Stimulated activated CD4-positive, alpha-beta T cell treated with anti-CD3 and anti-CD28 coated beads, TNF-alpha, amount 100 ng/mL, for 1 hour (primary cell): ENCODE measurements at places on chromosomes 5 and 9.

DNA sequence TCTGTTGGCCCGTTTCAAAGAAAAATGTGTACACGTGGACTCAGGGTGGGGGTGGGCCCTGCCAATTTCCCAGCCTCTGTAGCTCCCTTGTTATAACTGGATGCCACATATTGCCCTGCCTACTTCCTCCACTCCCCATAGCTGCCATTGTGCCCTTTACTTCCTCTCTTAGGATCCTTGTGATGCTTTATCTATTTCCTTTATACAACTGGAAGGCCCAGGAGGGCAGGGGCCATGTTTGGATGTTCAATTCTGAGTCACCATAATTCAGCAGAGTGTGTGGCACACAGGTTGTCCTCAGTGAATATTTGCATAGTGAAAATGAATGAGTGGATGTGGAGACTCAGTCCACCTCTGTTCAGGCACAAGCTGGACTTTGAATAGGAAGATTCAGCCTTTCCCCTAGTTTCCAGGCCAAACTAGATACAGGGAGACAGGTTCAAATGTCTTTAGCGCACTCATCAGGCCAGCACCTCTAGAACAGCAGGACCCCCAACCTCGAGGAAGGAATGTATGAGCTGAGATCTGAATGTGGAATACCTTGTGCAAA lies 10.6 kb upstream of the FEM1C start:
- no peak for DNase-seq

DNA sequence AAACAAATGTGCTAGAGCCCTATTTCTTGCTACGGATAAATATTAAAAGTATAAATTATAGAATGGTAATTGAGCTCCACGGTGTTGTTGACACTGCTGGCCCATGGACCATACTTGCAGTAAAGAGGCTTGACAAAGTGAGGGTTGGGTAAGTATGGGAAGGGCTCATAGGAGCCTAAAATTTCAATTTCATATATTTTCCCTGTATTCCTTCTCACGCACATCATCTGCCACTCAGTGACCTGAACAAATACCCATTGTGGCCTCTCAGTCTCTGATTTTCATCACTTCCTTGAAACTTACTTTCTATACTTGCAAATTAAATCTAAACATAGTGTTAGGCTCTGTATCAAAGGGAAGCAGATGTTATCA lies 116.5 kb downstream of the PIK3R1 start:
- no peak for DNase-seq

- no peak for DNase-seq
Measured at GRCh38 chr5:78659114-78659513, 10.5 kb upstream of the LHFPL2 start.

GRCh38 chr5:172110260-172110815 lies 77.7 kb downstream of the STK10 start:
- DNase-seq = no peak

GRCh38 chr5:123206618-123207017 lies 117.6 kb downstream of the PRDM6 start:
- DNase-seq = no peak

- no peak for DNase-seq
Measured at GRCh38 chr5:116409591-116410296, 164.9 kb downstream of the SEMA6A start.

DNA sequence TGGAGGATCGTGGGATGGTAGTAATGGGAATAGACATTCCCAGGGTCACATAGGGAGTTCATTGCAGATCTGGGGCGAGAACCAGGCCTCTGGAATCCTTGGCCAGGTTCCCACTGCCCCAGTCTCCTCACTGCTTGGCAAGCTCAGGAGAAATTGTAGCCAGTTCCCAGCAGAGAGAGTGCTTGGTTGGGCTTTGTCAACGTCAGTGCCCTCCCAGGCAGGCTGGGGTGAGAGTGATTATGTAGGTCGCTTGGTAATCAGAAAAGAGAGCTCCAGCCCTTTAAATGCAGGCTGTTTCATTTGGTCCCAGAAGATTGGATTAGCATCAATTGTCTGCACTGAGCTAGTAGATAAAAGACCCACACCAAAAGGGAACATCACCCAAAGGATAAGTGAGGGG lies 51.8 kb upstream of the GALNT10 start:
- DNase-seq = no peak

- no peak for DNase-seq
Measured at GRCh38 chr9:113580954-113581311, 117.4 kb downstream of the RGS3 start.

- no peak for DNase-seq
Measured at GRCh38 chr9:109381011-109381729, 60.3 kb upstream of the EPB41L4B start.

DNA sequence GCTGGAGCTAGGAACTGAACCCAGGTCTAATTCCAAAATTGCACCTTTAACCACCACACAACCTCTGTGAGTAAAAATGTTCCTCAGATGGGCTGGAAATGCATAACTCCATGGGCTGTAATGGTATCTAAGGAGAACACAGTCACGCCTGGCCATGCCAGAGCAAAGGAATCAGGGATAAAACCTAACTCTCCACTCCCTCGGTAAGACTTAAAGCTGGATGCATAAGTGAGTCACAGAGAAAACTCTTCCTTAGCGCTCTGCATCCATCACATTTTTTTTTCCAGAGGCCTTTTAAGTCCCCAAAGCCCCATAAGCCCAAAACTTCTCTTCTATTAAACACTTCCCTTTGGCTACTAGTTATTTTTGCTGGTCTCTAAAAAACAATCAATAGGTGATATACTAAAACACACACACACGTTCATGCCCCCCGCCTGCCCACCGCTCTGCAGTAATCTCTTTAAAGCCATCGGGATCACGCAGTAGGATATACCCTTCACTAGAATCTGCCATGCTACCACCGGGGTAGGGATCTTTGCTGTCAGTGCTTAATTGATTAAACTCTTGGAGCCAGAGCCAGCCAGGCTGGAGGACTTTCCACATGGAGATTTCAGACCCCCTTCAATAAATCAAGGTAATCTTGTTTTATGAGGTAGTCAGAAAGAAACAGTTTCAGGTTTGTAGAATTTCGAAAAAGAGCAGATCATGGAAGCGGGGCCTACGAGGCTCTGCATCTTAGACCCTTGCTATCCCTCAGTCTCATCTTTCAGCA lies 212.9 kb downstream of the MAPKAP1 start:
- DNase-seq = no peak

GRCh38 chr5:152511531-152512132 lies 106.6 kb upstream of the NMUR2 start:
- no peak for DNase-seq

- no peak for DNase-seq
Measured at GRCh38 chr9:8468045-8468637, 668.6 kb upstream of the DMAC1 start.

DNA sequence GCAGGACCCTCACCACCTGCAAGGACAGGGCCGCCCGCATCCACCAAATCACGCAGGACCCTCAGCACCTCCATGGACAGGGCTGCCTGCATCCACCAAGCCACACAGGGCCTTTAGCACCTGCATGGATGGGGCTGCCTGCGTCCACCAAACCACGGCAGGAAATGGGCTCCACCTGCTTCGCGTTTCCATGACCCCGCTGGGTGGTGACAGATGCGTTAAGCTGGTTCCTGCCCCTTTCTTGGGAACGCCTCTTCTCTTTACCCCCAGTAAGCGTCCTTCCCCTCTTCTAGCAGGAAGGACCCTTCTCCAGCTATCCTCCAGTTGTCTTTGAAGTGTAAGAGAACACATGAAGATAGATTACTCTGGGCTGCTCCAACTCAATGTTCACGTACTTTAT lies 13.5 kb downstream of the FBP1 start:
- no peak for DNase-seq

DNA sequence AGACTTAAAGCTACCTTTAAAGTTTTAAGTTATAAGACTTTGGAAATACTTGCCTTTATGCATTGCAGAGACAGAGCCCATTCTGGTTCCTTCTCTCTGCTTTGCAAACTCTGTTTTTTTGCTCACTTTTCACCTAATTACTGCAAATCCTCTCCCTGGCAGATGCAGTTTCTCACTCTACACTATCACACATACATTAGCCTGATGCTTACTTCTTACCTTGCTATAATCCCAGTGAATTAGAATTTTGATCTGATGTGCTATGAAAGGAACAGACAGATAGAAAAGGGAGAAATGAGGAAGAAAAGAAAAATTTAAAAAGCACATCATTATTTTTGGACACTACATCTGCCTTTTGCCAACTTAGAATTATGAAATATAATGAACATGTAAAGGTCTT lies 489.5 kb upstream of the EDIL3 start:
- DNase-seq = no peak

- no peak for DNase-seq
Measured at GRCh38 chr5:92455011-92455410, 1071.9 kb upstream of the ARRDC3 start.

DNA sequence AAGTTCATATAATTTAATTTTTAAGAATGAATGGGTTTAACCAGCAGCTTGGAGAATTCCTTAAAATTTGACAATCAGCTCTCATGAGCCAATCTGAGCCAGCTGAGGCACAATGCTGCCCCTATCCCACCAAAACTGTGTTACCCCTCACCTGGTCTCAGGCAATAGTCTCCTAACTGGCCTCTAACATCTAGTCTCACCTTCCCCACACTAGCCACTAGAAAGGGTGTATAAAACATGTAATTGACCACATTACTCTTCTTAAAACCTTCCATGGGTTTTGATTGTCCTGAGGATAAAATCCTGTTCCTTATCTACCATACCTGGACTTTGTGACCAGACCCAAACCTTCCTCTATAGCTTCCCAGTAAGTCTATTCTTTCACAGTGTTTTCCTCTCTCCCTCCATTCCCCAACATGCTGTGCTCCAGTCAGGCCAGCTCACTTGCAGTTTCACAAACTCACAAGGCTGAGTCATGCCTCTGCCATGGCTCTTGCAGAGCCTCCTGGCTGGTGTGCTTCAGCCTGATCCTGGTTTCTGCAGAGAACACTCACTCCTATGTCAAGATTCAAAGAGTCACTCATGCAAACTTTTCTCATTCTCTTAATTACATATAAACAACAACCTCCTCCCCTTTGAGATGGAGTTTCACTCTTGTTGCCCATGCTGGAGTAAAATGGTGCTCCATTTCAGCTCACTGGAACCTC lies 16.0 kb upstream of the ZCCHC7 start:
- DNase-seq = no peak

DNA sequence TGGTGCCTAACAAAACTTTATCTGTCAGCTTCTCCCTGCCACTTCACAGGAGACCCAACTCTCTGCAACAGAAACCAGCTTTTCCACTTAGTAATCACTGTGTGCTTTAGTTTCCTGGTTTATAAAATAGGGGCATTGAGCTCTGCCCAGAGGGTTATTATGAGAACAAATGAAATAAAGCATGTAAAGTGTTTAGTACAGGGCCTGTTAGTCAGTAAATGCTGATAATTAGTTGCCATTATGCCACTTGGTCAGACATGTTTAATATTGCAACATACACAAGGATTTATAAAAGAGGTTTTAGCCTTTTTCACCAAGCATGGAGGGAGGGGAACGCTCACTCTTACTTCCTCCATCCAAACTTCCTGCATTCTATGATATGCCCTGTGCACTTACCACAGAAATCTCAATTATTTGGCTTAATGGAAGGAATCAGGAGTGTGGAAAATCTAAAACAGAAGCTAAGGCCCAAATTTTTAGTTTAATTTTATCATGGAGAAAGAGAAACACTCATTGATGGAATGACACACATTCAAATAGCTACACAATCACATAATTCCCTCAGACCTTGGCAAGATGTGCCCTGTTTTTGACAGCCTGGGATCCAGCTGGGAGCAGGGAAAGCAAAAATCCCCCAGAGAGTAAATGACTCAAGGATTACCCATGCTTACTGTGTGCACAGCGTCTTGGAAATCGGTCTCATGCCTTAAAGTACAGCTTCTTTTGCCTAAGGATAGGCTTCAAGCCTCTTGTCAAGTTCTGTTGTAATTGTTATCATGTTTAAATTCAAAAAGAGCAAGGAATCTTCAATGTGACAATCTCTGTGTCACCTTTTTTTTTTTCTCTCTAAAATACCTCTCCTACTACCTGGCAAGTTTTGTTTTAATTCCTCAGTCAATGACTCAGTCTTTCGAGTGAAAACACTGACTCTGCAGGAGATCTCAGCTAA lies 34.0 kb downstream of the ZNF474 start:
- DNase-seq = no peak

- DNase-seq = no peak
Measured at GRCh38 chr9:93711002-93711401, 134.6 kb downstream of the PHF2 start.

GRCh38 chr9:13532407-13532806 lies 252.9 kb upstream of the MPDZ start:
- no peak for DNase-seq

- no peak for DNase-seq
Measured at GRCh38 chr5:116502616-116503015, 72.0 kb downstream of the SEMA6A start.

DNA sequence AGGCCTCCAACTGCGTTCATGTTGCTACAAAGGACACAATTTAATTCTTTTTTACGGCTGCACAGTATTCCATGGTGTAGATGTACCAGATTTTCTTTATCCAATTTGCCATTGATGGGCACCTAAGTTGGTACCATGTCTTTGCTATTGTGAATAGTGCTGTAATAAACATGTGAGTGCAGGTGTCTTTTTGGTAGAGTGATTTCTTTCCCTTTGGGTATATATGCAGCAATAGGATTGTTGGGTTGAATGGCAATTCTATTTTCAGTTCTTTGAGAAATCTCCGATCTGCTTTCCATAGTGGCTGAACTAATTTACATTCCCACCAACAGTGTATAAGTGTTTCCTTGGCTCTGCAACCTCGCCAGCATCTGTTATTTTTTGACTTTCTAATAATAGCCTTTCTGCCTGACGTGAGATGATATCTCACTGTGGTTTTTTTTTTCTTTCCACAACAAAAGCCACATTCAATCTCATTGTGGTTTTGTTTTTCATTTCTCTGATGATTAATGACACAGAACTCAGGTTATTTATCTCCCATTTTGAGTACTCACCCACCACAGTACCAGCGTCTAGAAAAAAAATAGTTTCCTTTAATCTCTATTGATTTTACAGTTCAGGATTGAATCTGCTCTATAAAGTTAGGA lies 21.9 kb downstream of the ARRDC3 start:
- no peak for DNase-seq

- DNase-seq = no peak
Measured at GRCh38 chr9:25480696-25481095, 197.5 kb downstream of the TUSC1 start.

DNA sequence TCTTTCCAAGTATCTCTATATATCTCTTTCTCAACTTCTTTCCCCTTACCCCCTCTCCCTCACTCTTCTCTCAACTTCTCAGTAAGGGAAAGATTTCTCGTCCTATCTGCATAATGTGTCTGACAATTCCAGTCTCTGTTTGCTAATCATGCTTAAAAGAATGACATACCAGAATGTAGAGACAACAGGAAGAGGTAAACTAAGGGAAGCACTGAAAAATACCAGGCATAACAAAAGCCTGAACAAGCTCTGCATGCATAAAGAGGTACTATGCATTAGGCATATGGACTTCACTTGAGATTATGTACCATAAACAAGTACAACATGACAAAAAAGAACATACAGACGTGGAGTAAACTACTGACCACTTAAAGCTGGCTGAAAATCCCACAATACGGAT lies 62.6 kb downstream of the SEMA5A start:
- no peak for DNase-seq

- no peak for DNase-seq
Measured at GRCh38 chr9:27659571-27659970, 86.3 kb upstream of the C9orf72 start.
